ENCODE measurements at places on chromosomes 4 and X. TPM values are rescaled to one million over a fixed set of nuclear protein-coding genes. Genes with fewer than 3 reads are reported as not detected.

LANCL3 gene
- polyA plus RNA-seq: not detected

TMEM156 gene
- polyA plus RNA-seq: 16.6 TPM

ADGRA3 gene
- 0.60 TPM for polyA plus RNA-seq

DNA sequence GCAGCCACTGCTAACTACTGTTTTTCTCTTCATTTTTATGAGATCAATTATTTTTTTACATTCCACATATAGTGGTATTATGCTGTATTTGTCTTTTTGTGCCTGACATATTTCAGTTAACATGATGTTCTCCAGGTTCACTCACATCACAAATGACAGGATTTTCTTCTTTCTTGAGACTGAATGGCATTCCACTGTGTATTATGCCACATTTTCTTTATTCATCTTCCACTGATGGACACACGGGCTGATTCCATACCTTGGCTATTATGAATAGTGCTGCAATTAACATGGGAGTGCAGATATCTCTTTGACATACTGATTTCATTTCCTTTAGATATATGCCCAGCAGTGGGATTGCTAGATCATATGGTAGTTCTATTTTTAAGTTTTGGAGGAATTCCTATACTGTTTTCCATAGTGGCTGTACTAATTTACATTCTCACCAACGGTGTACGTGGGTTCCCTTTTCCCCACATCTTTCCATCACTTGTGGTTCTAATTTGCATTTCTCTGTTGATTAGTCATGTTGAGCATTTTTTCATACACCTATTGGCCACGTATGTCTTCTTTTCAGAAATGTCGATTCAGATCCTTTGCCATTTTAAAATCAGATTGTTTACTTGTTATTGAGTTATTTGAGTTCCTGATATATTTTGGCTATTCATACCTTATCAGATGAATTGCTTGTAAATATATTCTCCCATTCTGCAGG, 14.9 kb upstream of the ZCCHC4 start:
- DNase-seq: no peak

DNA sequence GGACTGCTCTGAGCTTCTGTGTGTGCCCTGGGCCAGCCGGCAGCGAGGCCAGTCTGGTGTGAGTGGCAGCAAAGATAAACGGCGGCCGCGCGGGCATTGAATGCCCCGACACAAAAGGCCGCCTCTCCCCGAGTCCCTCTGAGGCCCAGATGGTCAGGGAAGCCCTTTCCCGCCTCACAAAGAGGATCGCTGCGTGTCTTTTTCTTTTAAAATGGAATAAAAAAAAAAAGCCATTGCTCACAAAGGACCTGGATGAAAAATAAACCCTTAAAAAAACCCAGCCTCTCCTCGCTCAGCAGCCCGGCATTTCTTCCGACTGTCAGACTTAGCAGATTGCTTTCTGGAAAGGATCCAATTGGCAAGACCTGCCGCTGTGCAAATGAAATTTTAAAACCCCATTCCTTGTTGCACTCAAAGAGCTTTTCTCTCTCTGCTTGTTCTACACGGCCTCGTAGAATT, 578.7 kb downstream of the BCOR start:
- DNase-seq: no peak

DNA sequence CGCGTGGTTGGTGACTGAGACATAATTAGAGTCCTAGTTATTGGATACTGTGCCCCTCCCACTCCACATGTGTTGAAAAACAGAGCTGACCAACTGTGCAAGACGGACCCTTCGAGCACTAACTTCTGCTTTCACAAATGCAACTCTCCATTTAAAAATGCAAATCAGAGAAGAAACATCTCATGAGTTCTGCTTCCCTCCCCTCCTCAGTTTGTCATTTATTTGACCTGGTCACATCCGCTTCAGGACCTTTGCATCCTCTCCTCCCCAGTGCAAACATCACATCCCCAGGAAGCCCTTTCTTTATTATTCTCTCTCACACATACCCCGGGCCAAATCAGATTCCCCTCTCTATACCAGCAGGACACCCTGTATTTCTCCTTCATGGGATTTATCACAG, 38.1 kb upstream of the NOCT start:
- DNase-seq: no peak

- DNase-seq: no peak
Measured at GRCh38 chrX:102976286-102976685, 39.2 kb downstream of the RAB40AL start.

GRCh38 chrX:78119521-78120227, 15.6 kb downstream of the PGK1 start:
- DNase-seq: no peak

DNA sequence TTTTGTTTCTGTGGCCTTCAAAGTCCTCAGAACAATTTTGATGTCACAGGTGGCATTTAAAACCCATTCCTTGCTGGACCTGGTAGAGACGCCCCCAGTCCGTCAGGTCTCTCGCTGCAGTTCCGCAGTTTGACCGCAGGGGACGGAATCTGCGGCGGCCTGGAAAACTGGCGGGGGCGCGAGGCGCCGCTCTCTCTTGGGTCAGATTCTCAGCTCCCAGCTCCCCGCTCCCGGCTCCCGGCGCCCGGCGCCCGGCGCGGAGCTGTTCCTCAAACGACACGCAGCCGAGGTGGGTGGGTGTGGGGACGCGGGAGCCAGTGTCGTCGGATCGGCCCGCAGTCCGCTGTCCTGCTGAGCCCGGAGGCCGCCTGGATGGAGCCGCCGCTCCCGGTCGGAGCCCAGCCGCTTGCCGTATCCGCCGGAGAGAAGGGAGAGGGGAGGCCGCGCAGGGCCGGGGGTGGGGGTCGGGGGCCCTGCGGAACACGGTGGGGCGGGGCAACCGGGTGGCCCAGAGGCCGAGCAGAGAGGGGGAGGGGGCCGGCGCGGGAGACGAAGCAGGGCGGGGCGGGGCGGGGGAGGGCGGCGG, at the start of gene OCRL:
OCRL (plus strand) TSS at position 192 of the 586 bp plus-strand sequence; CDS start at position 373, 181 bp downstream.
- peak; percentile 16 for DNase-seq

All from naive thymus-derived CD4-positive, alpha-beta T cell (primary cell).